ENCODE measurements at places on chromosomes 1 and 21.

GRCh38 chr1:58592522-58593134 lies 15.6 kb upstream of the TACSTD2 start:
- DNase-seq = no peak

DNA sequence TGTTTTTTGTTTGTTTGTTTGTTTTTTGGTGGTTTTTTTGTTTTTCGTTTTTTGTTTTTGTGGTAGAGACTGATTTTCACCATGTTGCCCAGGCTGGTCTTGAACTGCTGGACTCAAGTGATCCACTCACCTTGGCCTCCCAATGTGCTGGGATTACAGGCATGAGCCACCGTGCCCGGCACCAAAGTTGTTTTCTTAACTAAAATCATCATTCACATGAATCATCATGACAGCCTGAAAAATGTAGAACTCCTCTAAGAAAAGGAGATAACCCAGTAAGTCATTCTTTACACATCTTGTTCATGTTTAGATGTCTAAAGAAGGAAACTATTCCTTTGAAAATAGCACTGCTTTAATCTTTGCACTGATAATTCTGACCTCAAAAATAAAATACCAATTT lies 37.5 kb downstream of the DISP1 start:
- DNase-seq = no peak

DNA sequence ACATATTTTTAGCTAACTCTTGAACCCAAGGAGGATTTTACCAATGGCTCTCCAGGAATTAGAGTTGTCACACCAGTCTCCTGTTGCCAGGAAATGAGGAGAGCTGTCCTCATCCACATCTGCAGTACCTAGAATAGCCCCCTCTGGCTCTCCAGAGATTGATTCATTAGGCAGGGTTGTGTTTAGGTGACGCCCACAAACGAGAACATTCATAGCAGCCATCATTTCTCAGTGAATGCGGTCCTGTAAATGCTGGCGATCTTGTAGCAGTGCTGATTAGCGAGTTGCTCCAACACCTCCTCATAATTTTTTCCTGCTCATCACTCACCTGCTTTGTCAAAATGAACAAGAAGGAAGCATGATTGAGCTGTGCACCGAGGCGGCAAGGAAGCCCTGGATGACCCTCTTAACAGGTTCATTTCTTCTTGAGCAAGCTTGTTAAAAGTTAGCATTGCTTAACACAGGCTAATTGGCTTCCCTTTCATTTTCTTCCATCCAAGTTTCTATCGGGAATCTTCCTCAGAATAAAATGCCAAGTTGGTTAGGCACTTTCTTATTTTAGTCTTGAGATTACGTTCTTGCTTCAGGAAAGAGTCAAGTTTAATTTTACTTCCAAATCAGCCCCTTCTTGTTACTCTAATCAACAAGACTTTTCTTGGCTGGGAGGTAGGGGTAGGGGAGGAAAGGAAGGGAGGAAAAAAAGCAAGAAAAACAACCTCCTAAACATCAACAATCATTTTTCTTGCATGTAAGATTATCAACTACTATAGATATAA lies 16.5 kb upstream of the KLHDC8A start:
- DNase-seq = no peak

DNA sequence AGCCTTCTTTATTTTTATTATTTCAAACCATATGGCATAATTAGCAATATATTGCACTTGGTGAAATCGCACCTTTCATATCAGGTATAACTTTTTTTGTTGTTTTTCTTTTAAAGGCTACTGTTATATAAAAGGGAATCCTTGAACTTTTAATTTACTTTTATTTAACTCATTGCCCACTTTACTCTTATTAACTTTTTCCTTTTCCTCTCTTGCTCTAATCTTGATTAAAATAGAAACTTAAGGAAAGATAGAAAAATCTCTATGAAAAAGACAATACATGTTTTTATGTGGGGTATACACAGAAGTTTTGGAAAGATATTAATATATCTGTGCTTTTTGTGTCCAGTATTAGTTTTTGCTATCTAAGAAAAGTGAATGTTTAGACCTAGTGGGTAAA lies 805.8 kb downstream of the USP25 start:
- no peak for DNase-seq

- no peak for DNase-seq
Observed at GRCh38 chr1:11384170-11384554, 94.8 kb upstream of the DISP3 start.

DNA sequence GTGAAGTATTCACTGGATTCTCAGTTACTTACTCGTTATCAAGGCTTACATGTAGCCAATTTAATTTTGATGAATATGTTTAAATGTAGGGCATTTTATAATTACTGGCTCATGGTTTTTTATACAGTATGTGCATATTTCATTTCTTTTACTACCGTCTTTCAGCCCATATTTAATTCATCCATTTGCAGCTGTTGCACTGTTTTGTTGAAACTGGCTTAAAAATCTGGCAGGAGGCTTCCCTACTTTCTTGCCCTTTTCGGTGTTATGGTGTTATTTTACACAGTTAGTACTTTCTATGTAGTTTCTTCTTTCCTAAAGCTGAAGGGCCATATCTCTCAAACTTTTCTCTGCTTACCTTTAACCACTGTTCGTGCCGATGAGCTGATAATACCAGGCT lies 54.2 kb downstream of the ITSN1 start:
- DNase-seq = no peak

DNA sequence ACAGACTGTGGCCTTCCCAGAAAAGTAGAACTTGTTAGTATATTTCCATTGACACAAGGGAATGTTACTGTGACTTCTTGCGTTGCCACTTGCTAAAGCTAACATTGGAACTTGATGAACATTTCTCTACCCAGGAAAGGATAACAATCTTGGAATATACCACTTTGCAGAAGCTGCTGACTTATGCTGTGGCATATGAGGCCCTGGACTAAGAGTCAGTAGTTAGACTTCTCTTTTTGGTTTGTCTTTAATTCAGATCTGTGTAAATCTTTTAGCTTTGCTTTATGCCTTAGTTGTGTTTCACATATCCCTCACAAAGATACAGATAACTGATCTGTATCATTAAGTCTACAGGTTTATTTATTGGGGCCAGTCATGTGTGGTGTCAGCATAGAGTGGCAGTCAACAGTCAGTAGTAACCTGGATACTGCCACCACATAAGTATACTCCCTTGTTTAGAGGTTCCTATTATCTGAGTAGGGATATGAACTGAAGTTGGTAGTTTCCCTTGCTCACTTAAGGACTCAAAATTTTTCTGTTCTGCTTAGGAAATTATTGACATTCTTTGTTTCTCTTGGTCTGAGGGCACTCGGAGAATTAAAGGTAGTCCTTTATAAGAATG lies 14.7 kb downstream of the RNF2 start:
- no peak for DNase-seq

GRCh38 chr1:42176902-42177519 lies 12.5 kb upstream of the GUCA2A start:
- no peak for DNase-seq

DNA sequence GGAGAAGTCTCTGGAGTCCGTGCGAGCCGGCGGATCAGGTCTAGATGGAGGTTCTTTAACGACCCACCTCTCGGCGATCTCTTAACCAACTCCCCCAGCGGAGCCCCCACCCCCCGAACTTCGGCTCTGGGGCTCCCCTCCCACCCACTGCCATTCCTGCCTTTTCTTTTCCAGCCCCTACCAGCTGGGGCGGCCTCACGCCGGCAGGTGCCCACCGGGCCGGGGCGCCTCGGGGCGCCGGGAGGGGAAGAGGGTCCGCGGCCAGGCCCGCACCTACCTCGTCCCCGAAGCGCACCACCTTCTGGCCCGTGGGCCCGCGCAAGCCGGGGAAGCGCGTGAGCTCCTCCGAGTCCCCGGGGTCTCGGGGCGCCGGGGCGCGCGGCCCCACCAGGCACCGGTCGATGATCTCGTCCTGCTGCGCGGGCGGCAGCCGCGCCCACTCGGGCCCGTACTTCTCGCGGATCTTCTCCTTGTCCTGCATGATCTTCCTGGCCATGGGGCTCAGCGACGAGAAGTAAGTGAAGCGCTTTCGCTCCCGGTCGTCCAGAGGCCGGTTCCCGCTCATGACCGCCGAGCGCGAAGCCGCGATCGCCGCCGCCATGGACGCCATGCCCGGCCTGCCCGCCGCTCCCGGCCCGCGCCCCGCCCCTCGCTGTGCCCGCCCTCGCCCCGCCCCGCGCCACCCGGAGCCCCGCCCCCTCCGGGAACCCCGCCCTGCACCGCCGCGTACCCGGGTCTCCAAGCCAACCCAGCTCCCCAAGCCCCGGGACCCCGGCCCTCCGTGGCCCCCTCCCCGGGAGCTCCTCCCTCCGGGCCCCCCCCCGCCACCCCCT lies at the start of gene C1orf198:
Gene C1orf198 (minus strand): TSS at position 619 of the 833 bp plus-strand sequence. CDS start 9 bp downstream, at position 610.
- DNase-seq = peak; percentile 58

- no peak for DNase-seq
Observed at GRCh38 chr1:117630423-117630998, 24.7 kb downstream of the TENT5C start.

- DNase-seq = no peak
Observed at GRCh38 chr1:24294716-24295371, 24.3 kb upstream of the GRHL3 start.

GRCh38 chr1:54332781-54333585 lies 73.2 kb downstream of the SSBP3 start:
- no peak for DNase-seq

- DNase-seq = no peak
Observed at GRCh38 chr1:231106347-231106746, 55.5 kb upstream of the TRIM67 start.

DNA sequence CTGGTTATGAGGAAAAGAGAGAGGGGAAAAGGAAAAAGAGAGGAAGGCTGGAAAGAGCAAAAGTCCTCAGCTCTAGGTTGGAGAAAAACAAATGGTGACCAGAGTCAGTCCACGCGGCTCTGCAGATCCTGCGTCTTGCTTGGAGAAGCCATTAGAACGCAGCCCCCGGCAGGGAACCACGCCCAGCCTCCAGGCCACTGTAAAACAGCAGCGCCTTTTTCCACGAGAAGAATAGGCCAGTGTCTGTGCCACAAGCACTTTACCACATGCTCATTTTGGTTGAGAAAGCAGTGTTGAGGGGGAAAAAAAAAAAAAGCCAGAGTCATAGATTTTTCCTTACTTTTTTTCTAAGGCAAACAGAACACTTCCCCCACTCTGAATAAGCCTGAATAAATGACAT lies 846.9 kb upstream of the ADAMTS5 start:
- no peak for DNase-seq

DNA sequence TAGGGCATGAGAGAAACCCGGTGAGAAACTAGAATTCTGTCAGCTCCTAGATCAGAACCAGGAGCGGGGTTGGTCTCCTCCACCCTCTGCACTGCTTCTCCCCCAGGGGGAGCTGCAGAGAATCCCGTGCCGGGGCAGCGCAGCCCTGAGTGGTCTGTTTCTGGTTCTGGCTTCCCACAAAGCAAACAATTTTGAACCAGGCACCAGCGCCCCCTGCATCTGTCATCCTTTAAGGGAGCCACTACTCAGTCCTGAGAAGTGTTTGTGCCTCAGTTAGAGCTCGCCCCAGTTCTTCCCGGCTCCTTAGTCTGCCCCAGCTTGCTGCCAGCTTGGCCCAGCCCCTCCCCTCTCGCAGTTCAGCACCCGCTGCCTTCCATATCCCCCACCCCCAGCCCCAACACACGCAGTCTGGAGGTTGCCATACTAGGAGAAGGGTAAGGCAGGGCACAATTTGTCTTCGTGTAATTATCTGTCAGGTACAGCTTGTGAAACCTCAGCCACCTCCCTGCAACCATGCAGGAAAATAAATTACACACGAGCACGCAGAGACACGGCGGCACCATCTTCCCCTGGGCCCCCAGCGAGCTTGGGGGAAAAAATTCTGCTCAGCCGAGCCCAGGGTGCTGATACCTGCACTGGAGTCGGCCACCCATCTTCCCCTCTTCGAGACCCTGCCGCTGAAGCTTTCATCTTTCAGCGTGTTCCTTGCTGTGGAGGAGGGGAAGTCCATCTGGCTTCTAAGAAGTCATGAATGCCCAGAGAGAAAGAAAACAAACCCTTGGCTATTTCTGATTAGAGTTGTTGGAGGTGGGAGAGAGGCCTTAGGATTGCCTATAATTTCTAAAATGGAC lies 62.6 kb upstream of the CD1D start:
- no peak for DNase-seq

DNA sequence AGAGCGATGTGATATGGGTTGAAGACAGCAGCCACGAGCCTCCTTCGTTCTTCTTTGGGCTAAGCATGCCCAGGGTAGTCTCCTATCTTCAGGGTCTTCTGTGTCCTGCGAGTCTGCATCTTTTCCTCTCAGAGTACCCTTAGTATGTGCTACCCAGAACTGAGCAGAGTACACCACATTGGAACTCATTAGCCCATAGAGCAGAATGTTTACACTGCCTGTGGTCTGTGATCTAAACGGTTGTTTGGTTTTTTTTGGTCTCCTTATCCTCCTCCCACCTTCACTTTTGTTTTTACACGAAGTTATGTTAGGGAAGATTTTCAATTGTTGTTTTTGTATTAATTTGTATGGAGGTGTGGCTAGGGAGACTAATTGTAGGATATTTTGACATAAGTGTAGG lies 126.4 kb downstream of the NEK7 start:
- no peak for DNase-seq

- no peak for DNase-seq
Observed at GRCh38 chr1:174008269-174008668, 13.9 kb downstream of the RC3H1 start.

DNA sequence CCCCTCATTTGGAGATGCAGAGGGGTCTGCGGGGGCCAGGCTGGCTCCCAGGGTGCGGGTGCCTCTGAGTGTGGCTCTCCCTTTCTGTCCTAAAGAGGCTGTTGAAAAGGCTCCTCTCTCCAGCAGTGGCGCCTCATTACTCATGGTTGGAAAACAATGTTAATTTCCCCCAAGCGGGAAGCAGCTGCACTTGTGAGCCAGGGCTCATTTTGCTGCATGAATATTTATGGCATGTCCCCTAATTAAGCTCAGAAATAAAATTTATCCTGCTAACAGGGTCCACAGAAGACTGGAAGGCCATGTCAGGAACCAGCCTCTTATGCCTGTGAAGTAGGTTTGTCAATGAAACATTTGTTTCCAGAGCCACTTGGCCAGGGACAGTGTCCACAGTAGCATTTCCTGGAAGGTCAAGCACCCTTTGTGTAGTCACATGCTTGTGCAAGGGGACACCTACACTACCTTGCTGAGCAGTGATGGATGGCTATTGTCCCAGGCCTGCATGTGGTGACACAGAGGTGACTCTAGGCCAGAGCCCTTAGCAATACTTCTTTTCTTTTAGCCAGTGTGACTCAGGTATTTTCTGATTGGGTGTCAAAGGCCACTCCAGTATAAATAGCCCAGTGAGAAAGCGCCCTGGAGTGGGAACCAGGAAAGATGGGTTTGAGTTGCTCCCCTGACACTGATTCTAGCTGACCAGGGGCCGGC lies 259.0 kb downstream of the FOXD2 start:
- no peak for DNase-seq

DNA sequence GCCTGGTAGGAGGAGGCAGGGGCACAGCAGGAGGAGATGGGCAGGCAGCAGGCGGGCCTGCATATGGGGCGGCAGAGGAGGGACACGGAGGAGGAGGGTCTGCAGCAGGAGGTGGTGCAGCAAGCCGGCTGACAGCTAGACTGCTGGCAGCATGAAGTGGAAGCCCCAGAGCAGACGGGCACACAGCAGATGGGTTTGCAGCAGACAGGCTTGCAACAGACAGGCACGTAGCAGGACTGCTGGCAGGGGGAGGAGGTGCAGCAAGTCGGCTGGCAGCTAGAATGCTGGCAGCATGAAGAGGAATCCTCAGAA lies 615 bp downstream of the KRTAP10-5 start:
- no peak for DNase-seq

- DNase-seq = no peak
Observed at GRCh38 chr1:201505503-201505890, 1.4 kb downstream of the CSRP1 start.
